ENCODE measurements at places on chromosomes 5 and 9.

GRCh38 chr5:63081402-63081801 lies 502.8 kb downstream of the LRRC70 start:
- DNase-seq, result no peak

- DNase-seq, result no peak
Measured at GRCh38 chr9:26657958-26658357, 234.6 kb downstream of the CAAP1 start.

- no peak for DNase-seq
Measured at GRCh38 chr9:7147121-7148090, 389.6 kb downstream of the KDM4C start.

- DNase-seq, result no peak
Measured at GRCh38 chr9:126216826-126217225, 109.8 kb upstream of the MVB12B start.

- DNase-seq, result no peak
Measured at GRCh38 chr5:31703757-31704156, 64.8 kb downstream of the PDZD2 start.

GRCh38 chr5:9170026-9170425 lies 375.8 kb downstream of the SEMA5A start:
- no peak for DNase-seq

DNA sequence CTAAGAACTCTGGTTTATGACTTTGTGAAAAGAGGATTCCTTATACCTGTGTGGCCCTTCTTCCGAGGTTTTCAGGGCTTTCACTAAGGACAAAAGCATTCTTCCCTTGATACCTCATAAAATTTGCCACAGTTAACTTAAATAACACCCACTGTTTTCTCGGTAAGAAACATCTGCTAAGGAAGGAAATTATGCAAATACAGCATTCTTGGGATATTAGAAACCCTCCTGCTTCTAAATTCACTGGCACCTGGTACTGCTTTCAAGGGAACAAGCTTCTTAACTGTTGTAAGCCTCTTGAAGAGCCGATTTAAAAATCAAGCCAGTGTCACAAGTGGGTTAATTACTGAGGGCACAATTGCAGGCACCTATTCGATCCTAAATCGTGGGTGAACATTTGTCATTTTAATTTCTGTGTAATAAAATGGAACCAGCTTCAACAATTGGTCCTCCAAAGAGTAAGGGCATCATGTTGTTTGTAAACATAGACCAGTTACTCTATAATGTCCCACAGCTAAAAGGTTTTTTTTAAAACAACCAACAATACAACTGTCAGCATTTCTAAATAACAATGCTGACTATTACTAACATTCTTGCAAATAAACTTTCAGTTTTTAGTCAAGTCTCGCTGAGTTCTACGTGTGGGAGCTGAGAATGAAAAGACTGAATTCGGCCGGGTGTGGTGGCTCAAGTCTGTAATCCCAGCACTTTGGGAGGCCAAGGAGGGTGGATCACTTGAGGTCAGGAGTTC lies 26.6 kb downstream of the AK3 start:
- DNase-seq, result no peak

DNA sequence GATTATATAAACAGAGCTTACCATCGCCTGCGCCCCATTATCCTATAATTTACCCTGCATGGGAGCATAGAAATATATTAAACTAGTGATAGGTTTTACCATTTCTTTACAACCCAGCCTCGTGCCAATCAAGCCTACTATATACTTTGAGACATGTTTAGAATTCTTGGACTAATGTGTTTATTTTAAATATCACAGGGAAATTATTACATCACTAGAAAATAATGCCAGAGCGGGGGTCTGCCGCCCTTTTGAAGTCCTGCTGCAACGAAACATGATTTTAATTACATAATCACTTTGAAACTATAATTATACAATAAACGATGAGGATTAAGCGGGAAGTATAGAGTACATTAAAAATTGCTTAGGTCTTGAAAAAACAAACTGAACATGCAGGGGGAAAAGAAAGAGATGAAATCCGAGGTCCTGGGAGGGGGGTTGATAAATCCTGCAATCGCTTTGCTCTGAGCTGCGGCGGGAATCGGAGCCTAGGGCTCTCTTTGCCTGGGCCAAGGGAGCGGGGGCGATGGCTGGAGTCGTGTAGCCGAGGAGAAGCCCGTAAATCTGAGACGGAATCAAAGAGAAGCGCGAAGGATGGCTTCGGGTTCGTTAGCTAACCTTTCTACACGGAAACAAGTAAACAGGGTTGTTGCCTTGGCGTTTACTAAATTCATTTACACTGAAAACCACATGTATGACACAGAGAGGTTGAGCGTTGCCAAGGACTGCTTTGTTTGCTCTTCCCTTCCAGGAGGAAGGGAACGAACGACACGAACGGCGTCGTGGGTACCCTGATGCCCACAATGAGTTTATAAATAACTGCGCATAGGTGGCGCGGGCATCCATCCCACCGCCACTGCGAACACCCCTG lies 127.6 kb downstream of the TMEM174 start:
- no peak for DNase-seq

GRCh38 chr9:14277244-14277643 lies 36.7 kb downstream of the NFIB start:
- DNase-seq, result no peak

GRCh38 chr9:129317179-129318011 lies 139.3 kb upstream of the IER5L start:
- DNase-seq, result no peak

- DNase-seq, result no peak
Measured at GRCh38 chr5:35087991-35088390, 40.2 kb upstream of the AGXT2 start.

GRCh38 chr9:20693068-20693467 lies 9.0 kb downstream of the FOCAD start:
- no peak for DNase-seq

- DNase-seq, result no peak
Measured at GRCh38 chr5:148427370-148428042, 43.7 kb downstream of the FBXO38 start.

DNA sequence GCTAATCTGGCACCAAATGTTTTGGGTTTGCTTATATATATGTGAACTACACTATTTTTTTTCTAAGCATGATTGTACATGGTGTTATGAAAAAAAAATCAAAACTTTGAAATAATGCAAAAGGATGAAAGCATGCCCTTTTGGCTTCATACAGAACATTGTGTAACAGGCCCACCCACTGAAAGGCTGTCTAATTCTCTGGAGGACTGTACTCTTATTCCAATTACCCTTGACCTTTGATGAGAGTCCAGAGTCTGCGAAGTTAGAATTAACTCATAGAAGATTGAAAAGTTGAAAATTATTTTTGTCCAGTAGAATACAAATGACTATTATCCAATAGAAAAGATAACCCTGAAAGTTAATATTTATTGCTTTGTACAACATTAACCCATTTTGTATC lies 117.4 kb downstream of the ADAMTS12 start:
- DNase-seq, result no peak

- no peak for DNase-seq
Measured at GRCh38 chr9:107694390-107694789, 204.8 kb upstream of the KLF4 start.

DNA sequence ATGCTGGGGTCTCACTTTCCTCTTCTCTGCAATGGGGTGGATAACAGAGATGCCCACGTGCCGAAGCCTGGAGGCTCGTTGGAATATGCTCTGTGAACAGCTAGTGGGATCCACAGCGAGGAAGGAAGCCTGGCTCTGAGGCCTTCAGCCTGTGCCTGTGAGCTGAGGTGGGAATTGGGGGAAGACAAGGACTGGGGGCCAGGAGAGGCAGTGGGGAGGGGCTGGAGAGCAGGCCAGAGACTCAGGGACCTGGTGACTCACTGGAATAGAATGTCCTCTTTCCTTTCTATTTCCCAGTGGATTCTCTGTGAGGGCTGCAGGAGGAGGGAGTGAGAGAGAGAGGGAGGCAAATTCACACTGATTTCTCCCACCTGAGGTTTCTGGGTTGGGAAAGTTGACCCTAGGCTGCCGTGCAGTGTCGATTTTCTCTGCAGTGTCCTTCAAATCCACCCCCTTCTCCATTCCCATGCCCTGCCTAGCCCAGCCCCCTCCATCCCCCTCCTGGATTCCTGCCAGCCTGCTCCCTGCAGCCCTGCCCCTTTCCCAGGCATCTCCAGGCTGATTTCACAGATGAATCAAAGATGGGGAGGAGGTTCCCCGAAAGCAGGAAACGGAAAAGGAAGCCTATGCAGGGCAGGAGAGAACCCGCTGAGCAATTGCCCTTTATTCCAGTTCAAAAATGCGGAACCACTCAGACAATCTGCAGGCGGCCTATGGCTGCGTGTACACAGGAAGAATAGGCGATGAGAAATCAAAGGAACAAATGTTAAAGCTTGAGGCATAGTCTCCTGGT lies 1.4 kb upstream of the SPAAR start:
- no peak for DNase-seq

DNA sequence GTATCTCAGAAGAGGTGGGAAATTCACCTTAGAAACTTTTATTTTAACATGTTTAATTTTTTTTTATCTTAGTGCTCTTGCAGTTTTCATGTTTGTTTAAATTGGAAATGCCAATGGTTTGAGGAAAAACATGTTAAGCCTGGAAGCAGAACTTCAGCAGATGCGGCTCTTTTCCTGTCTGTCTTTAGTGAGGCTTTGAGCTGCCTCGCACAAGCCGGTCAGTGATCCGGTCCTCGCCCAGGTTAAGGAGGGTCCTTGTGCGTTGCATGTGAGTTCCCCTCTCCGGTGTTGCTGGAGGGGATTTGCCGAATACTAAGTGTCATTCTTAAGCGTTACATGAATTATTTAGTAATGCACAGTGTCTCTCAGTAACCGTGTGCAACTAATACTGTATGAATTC lies 9.4 kb upstream of the PLEKHG4B start:
- no peak for DNase-seq

DNA sequence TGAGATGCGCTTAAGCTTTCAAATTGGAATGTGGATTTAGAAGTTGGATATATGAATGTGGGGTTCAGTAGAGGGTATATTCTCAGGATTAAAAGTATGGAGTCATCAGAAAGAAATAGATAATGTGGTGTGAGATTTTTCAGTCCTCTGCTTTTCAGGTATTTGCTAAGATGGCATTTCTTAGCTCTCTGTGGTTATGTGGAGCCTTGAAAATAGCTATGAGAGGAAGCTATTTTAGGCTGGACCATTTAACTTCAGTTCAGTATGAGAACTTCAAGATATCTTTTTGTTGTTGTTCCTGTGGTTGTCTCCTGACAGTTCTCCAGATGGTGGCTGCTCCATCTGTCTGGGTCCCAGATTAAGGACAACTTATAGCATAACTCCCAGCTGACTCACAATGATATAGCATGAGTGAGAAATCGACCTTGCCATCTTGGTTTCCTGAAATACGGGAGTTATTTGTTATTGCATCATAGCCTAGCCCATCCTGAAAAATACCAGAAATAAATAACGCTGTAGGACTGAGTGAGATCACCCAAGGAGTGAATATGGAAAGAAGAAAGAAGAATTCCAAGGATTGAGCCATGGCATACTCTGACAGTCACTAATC lies 461.5 kb downstream of the ANXA1 start:
- DNase-seq, result no peak

GRCh38 chr5:91302958-91303357 lies 80.2 kb downstream of the ARRDC3 start:
- DNase-seq, result no peak

DNA sequence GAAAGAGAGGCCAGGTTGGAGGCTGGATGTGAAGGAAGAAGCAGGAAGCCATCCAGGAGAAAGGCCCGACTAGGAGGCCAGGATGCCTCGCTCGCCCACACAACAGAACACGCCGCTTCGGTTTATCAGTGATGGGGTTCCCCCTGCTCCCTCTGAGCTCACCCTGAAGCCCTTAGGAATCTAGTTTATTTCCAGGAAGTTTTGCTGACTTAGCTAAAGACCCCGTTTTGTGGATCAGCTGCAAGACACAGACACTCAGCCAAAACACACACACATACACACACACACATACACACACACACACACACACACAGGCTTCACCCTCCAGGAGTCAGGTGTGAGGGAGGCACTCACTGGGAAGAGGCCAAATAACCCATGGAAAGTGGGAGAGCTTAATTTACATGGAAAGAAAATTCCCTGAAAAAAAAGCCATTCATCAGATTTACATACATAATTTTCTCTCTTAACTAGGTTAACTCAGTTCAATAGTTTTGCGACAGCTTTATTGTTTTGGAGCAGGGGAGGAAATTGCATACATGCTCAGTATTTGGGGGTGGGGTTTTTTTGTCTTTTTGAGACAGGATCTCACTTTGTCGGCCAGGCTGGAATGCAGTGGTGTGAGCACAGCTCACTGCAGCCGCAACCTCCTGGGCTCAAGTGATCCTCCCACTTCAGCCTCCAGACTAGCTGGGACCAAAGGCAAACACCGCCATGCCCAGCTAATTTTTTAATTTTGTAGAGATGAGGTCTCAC lies 92.7 kb upstream of the HAND1 start:
- no peak for DNase-seq

DNA sequence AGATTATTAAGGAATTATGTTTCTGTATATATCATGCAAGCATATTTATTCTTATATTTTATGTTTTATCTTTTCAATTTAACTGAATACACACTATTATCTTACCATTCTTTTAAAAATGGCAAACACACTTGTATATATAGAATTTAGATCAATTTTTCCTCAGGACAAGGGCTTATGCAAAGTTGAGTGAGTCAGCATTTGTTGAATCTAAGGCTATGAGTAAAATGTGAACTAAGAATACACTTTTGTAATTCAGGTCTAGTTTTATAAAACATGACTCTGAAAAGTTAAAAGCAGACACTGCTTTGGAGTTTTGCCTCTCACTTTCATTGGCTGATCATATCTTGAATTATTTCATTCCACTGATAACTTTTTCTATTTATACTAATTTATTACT lies 127.8 kb downstream of the FOCAD start:
- no peak for DNase-seq

DNA sequence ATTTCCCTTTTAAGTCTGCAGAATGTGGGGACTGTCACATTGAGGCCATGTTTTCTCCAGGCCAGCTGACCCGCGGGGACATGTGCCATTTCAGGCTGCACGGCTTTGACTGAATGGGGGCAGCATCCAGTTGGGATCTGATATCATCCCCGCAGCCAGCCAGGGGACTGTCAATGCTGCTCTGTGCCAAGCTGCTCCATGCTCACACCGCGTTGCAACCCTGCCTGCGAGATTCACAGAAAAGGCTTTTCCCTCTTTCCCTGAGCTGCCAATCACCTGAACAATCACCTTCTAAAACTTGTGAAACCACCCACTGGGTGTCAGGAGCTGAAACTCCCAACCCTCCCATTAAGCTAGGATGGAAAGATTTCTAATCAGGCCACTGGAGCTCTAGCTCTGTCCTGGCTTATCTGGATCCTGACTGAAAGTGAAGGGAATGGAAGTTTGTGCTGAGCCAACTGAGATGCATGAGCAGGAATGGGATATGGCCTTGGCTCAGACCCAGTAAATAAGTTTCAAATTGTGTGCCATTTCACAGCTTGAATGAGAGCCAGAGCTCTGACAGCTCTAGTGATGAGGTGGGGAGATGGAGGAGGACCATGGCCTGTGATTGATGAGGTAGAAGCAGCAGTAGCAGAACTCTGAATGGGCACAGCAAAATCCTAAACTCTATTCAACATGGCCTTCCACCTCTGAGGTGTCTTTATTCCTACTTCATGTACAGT lies 34.5 kb upstream of the ZNF366 start:
- DNase-seq, result no peak
